ENCODE measurements at places on chromosomes 7 and 10.

DNA sequence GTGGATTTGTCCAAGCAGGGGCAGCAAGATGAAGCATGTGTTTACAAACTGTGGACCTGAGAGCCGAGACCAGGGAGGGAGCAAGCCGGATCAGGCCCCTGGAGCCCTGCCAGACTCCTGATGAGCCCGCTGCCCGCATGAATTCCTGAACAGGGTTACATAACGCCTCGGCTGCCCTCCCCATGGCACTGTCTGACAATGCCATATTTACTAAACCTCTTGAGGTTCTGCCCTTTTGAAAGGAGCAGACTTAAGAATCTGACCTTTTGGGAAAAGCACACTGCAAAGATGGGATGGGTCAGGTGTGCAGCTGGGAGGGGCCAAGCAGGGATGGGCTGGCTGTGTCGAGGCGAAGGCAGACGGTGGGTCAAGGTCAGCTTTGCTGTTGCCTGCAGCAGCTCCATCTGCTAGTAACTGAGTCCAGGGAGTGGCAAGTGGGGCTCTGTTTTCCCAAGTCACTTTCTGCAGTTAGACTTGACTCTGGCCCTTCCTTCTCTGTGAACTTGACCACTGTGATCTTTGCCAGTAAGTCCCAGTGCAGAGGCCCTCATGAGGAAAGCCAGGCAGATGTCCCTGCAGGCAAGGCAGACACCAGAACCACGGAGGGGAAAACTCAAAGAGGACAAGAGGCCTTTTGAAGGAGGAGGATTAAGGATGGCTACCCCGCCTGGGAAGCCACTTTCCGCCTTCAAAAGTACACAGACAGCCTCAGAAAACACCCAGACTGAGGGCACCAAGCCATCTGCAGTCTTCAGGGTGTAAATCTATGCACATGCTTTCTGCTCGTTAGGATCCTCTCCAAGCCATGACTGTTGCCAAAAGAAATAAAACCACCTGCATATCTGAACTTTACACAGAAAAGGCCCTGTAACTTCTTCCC, 175.8 kb downstream of the TNS3 start:
- DNase-seq: no peak

GRCh38 chr7:112080441-112080840, 125.8 kb downstream of the DOCK4 start:
- peak; percentile 21 for DNase-seq

DNA sequence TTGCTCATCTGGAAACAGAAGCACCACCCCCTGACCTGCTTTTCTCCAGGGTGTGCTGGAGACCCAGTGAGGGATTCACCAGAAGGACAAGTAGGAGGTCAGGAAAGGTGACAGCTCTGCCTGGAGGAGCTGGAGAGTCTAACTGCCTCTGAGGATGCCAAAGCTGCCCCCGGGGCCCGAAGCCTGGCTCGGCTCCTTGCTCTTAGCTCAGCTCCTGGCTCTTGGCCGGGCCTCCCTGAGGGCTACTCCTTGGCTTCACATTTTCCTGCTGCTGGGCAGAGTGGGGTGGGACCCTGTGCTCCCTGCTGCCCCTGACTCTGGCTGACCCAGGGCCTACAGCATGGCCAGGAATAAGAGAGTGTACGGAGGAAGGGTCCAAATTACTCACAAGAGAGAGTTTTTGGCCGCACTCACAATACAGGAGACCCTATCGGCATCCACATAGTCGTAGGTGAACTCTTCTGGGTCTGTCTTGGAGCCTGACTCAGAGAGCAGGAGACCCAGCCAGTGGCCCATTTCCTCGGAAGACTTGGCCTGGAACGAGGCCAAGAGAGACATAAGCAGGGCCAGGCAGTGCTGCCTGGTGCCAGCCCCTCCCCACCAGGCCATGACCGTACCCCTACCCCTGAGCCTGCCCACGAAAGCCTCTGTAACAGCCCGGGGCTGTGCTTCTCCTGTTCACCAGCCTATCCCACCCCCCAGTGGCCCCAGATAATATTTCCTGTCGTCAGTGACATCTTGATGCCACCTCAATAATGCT, 63.1 kb downstream of the VWA2 start:
- DNase-seq: no peak

DNA sequence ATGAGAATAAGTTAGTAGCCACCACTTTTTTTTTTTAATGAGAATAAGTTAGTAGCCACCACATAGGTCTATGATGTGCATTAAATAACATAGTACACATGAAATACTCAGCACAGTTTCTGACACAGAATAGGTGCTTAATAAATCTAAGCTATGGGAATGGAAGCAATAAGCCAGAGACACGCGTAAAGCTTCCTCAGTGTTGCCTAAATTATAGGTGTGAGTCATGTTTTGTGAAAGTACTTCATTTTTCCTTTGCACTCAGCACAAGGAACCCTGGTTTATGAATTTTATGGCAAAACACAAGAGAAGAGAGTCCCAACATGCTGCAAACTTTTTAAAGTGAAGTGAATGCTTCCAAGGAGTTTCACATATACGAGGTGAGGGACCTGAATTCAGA, 267.4 kb downstream of the RNLS start:
- DNase-seq: no peak

GRCh38 chr7:47303695-47304453, 278.0 kb downstream of the TNS3 start:
- DNase-seq: no peak

- DNase-seq: no peak
Measured at GRCh38 chr10:19767876-19768275, 48.4 kb upstream of the PLXDC2 start.

- no peak for DNase-seq
Measured at GRCh38 chr7:70505468-70505867, 626.5 kb upstream of the GALNT17 start.

GRCh38 chr7:85341121-85341520, 154.3 kb upstream of the SEMA3D start:
- no peak for DNase-seq

Measured in GM20000 (cell line).